ENCODE measurements at places on chromosomes 3 and 15.
A peak's percentile ranks its signal among the peaks of the same experiment; 100 is the strongest.

DNA sequence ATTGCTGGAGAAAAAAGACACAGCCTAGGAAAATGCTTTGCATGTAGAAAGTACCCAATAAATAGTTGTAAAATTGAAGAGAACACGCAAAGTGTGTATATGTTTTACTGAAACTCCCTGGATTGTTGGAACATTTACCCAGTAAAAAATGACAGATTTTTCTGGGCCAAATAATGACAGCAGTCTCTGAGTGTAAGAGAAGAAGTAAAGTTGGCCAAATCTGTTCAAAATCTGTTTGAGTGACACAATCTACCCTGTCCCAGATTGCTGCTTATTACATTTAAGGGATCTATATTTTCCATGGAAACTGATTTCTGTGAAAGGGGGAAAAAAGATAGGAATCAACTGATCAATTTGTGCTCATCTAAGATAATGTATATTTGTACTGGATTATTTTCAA is 267.9 kb downstream of the TUSC7 start:
- DNase-seq = no peak

GRCh38 chr3:33932010-33932764 is 133.8 kb downstream of the PDCD6IP start:
- no peak for DNase-seq

DNA sequence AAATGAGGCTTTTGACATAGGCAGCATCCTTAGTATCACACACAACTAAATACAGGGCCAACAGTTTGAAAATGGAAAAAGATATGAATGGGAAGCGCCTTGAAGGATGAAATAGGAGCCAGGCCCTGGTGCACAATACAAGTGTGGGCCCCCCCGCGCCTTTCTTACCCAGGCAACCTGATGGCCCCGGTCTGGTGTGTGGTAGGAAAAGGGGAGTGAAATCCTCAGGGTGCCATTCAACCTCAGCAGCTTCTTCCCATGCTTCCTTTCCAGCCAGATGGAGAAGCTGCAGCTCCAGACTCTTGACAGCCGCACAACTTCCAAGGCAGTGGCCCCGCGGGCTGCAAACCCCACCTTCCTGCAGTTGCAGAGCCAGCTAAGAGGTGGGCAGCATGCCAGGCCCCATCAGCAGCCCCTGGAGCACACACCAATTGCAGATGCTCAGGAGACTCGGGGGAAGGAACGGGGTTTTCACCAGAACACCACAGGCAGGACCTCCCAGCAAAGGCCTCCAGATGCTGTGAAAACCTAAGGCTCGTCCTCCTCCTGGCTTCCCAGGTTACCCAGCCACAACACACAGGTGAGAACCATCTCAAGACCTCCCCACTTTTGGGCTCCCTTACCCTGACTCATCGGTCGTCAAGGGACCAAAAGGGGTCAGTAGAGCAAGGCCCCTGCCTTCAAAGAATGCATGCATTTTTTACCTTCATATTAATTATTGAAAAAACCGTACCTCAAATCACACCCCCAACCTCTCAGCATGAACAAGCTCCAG is 101.6 kb downstream of the CPN2 start:
- DNase-seq = no peak

DNA sequence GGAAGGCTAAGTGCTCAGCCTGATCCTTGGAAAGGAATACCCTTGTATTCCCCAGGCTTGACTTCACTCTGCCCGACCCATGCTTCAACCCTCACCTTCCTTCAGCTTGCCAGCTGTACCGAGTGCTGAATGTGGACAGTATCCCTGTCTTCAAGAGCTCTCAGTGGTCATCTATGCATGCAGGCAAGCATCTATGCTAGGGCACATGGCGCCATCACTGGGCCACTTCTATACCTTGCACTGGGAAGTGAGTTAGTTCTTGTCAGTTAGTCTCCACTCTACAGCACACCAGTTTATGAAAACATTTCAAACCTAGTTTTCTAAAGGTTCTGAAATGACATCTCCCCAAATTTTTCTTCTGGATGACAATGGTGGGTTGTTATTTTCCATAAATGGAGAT is 82.0 kb upstream of the MYRIP start:
- DNase-seq = no peak

DNA sequence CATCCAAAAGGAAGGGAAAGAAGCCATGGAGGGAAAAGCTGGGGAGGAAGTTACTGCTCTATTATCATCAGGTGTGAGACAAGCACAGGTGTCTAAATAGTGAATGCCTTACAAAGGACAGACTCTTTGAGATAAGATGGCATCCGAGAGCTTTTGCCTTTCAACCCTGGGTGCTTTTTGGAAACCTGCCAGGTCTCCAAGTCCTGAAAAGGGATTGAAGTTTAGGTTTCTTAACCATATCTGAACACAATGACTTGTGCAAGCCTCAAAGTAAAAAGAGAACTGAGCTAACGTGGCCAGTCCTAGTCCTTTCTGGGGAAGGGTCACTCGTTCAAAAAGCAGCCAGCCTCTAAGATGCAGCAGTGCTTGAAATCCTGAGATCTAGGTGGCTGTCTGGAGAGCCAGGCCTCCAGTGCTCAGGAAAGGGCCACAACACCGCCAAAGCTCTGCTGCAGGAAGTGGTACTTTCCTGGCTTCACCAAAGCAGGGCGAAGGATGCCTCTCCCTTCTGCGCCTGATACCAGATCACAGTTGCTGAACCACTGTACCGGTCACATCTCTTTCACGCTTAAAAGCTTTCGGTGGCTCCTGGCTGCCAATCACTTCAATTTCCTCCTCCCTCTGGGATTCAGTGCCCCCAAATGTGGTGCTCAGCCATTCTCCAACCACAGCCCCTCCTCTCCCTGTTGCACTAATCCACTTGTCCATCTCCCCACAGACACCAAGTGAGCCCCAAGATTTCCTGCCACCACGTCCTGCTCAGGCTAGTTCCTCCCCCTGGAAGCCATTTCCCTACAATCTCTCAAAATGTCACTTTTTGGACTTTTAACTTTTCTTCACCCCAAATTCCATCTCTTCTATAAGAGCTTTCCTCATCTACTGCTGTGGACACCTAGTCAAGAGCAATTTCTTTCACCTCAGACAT is 104.1 kb upstream of the LPP start:
- DNase-seq = no peak

GRCh38 chr3:63325386-63325785 is 47.3 kb downstream of the SYNPR start:
- DNase-seq = no peak

GRCh38 chr3:56926243-56926946 is 124.6 kb upstream of the ARHGEF3 start:
- no peak for DNase-seq

- peak; percentile 15 for DNase-seq
Observed at GRCh38 chr3:100335434-100335833, 877 bp downstream of the NIT2 start.

GRCh38 chr3:47910777-47911440 is 105.3 kb downstream of the MAP4 start:
- DNase-seq = no peak

GRCh38 chr3:187369089-187369447 is 883 bp downstream of the RTP4 start:
- DNase-seq = no peak

DNA sequence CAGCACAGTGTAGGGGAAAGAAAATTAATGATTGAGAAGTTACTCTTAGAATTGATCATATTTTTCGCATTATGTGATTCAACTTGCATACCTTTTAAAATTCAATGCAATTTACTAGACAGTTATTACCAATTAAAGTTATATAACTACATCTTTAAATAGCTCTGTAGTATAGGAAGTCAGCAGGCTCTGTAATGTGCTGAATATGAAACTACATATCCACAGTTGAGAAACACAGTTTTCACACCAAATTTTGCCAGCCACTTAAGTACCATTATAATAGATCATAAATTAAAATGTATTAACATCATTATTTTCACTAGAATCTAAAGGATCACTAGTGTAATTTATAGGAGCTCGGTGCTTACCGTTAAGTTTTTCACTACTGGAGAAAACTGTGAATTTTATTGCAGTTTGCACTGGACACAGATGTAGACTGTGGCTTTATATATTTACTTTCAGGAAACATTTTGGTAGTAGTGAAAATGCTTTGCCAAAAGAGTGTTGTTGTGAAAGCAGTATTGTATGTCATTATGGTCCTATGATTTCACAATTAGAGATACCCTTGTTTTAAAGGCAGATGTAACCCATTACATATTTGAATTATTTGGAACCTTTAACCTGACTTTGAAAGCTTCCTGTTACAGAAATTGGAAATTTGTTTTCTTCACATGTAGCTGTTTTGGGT is 113.6 kb downstream of the PLCL2 start:
- DNase-seq = no peak

GRCh38 chr15:32738666-32739065 is 20.9 kb downstream of the GREM1 start:
- no peak for DNase-seq

- DNase-seq = peak; percentile 28
Observed at GRCh38 chr15:45523166-45523460, 558 bp upstream of the SLC30A4 start.

GRCh38 chr3:134755821-134756220 is 39.2 kb upstream of the EPHB1 start:
- no peak for DNase-seq

DNA sequence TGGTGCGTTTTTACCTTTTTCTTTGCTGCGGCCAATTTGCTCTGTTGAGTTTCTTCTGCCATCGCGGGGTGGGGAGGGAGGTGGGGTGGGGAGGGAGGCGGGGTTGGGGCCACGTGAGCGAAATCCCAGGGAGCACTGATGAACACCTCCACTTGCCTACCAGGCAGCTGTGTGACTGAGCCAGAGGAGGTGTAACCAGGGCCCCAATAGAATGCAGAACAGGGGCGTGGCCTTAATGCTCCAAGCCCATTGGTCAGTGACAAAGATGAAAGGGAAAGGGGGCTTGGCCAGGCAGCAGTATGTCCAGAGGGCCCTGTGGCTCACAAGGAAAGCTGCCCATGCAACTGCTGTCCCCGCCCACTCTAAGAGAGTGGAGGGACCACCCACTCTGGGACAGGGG is 21.4 kb upstream of the OR4F6 start:
- DNase-seq = no peak

DNA sequence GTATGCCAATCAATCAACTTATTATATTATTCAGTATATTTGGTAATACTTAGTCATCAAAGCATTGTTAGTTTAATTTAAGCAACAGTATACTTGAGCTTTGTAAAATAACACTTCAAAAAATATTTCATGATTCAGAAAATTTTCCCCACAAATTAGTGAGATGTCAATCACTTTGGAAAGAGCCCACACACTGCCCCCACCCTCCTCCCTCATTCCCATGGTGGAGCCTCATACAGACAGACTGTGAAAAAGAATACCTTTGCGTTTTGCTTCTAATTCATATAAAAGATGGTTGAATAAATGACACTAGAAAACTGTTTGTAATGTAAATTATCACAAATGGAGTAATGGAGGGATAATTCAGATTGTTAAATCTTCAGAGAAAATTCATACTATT is 43.3 kb upstream of the MYO5C start:
- no peak for DNase-seq

GRCh38 chr3:53965291-53965690 is 73.6 kb upstream of the SELENOK start:
- DNase-seq = no peak

Measured in NCI-H345 (cell line).